ENCODE measurements at places on chromosomes 2 and 18. TPM values are rescaled to one million over a fixed set of nuclear protein-coding genes. Genes with fewer than 3 reads are reported as not detected.

DNA sequence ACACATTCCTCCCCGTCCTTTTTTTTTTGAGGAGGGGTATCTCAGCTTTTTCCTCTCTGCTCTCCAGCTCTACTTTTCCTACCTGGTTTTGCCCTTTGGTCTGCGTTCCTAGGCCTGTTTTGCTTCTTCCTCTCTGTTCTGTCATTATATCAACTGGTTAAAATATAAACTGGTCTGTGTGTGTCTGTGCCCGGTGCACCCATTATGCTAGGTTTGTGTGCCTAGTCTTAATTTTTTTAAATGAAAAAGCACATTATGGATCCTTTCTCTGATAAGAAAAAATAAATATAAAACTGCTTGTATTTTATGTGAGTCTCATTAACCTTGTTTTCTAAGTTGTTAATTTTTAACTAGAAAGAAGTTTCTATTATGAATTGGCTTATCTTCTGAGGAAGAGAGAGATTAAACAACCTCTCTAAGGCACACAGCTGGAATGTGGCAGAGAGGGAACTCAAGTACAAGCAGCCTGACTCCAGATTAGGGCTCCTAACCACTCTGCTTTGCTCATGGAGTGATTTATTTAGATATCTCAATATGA is 17.4 kb downstream of the SLC38A11 start:
- DNase-seq: no peak

GRCh38 chr2:138718405-138718804 is 61.8 kb downstream of the NXPH2 start:
- DNase-seq: no peak

Gene KYNU
- 31.6 TPM for total RNA-seq

Gene SERPINB12
- total RNA-seq: not detected

GRCh38 chr18:74400813-74401212 is 56.3 kb downstream of the DIPK1C start:
- no peak for DNase-seq

Gene TRIM54
- 0.10 TPM for total RNA-seq

Gene ADGRF3
- total RNA-seq: under 0.01 TPM

DNA sequence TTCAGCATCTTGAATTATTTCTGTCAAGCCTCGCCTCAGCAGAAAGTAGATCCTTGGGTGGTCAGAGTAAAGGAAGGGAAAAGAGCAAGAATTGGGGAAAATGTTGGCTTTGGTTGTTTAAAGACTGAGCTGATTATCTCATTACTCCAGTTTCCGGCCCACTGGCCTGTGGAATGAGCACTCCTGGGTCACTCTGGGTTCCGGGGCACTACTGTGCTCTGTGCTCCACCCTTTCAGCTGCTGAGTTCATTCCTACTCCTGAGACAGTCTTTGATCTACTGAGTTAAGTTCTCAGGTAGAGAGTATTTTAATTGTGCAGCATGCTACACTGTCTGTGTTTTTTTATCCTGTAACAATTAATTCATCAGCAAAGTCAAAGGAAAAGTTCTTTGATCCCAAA is 427.7 kb downstream of the CDH2 start:
- no peak for DNase-seq

GRCh38 chr18:33838054-33838453 is 260.0 kb downstream of the ASXL3 start:
- DNase-seq: no peak

GRCh38 chr2:187129306-187129705 is 280.3 kb upstream of the ZSWIM2 start:
- no peak for DNase-seq

Gene KCNK3
- 2.3 TPM for total RNA-seq

- no peak for DNase-seq
Measured at GRCh38 chr2:165161510-165161909, 42.3 kb downstream of the SCN3A start.

- DNase-seq: no peak
Measured at GRCh38 chr2:25650256-25650655, 23.1 kb downstream of the DTNB start.

DNA sequence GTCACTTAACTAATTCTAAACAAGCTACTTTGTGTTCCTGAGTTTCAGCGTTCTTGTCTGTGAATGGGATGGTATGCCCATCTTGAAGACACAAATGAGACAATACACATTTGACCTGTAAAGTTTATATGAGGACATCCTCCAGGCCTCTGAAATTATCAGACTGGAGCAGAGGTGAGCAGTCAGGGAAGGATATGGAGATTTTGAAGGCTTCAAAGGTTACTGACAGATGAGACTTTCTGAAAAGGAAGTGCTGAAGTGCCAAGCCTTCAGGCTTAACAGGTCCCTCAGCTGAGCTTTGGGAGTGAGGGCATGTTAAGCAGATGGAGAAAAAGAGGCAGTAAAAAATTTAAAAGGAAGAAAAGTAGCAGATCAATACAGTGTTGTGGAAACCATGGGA is 110.9 kb upstream of the FOSL2 start:
- DNase-seq: no peak

DNA sequence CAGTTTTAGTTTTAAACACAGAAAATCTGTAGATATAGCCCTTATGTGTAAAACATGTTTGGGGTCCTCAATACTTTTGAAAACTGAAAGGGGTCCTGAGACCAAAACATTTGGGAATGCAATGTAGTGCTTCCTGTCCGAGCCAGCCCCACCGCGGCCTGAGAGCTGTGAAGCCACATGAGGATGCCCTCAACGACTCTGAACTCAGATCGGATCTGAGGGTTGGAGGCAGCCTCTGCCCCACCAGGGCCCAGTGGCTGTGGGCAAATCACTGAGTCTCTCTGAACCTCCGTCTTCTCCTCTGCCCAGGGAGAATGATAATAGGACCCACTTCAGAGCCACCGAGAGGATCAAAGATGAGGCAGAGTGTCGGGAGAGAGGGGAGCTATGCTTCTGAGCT is 33.4 kb upstream of the HPCAL1 start:
- DNase-seq: no peak

DNA sequence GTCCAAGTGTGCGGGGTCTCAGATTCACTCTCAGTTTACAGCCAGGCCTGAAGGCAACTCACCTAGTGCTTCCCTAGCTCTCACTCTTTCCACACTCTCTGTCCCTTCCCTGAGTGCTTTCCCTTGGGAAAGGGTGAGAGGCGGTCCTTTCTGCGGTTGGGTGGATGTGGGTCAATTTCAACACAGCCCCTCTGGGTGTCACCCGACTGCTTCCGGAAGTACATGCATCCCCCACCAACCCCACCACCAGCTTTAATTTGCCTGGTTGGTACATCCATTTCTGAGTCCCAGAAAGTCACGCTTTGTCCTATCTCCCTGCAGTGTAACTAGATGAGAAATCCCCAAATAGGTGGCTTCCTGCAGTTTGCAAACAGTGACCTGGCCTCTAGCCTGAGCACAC is 307.3 kb upstream of the MEIS1 start:
- no peak for DNase-seq

- DNase-seq: no peak
Measured at GRCh38 chr2:38835990-38836389, 39.7 kb downstream of the DHX57 start.

Gene OTOF
- not detected for total RNA-seq

Data from RPMI7951 (cell line).